ENCODE measurements at places on chromosomes 1 and 21.

GRCh38 chr1:230681599-230681998 lies 32.3 kb downstream of the AGT start:
- peak; percentile 91 for DNase-seq

DNA sequence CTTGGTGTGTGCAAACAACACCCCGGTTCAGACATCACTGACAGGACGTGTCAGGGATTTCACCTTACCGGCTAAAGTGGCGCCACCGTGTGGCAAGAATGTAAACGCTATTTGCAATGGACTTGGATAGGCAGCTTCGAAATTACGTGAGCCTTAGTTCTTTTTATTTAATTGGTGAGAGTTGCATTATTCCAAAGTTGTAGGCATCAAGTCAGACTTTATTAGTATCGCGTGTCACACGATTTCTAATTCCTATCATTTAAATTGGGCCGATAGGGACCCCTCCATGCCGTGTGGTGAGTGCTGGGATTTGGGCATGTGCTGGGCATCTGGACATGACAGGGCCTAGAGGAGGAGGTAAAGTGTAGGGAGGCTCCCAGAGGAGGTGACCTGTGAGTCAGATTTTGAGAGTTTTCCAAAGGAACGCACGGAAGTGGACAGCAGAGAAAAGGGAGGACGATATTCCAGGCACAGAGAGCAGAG lies 14.5 kb upstream of the CPT2 start:
- peak; percentile 88 for DNase-seq

DNA sequence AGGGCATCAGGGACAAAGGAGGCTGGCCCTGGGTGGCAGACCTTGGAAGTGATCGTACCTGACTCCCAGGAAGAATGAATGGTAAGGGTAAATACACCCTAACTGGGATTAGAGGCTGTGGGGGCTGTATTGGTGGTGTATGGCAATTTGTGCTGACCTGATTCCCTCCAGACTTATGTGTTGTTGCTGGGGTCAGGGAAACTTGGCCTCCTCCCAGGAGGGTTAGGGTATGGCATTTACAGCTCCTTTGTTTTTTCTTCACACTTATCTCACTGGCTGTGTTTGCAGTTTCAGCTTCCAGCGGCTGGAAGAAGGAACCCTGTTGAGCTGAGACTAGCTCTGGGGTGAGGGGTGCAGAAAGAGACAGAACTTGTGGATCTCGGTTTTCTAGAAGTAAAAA lies 8.2 kb downstream of the VANGL1 start:
- DNase-seq: no peak

GRCh38 chr1:221743416-221744208 lies 1.7 kb upstream of the DUSP10 start:
- peak; percentile 51 for DNase-seq

GRCh38 chr1:232037774-232038388 lies 411.3 kb downstream of the DISC1 start:
- DNase-seq: no peak

- DNase-seq: no peak
Measured at GRCh38 chr1:240173836-240174235, 82.2 kb downstream of the FMN2 start.

DNA sequence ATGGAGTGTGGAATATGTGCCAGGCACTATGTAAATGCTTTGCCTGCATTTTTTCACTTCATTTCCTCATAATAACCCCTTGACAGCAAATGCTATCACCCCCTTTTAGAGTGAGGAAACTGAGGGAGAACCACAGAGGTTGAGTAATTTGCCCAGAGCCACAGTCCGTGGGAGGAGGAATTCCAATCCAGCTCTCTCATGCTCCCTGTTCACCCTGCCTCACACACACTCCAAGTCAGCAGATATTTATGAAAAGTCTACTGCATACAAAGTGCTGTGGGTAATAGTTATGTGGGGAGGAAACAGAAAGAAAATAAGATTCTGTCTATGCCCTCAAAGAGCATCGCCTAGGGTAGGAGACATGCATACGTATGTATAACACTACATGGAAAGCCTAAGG lies 30.9 kb upstream of the RBM15 start:
- DNase-seq: peak; percentile 73

DNA sequence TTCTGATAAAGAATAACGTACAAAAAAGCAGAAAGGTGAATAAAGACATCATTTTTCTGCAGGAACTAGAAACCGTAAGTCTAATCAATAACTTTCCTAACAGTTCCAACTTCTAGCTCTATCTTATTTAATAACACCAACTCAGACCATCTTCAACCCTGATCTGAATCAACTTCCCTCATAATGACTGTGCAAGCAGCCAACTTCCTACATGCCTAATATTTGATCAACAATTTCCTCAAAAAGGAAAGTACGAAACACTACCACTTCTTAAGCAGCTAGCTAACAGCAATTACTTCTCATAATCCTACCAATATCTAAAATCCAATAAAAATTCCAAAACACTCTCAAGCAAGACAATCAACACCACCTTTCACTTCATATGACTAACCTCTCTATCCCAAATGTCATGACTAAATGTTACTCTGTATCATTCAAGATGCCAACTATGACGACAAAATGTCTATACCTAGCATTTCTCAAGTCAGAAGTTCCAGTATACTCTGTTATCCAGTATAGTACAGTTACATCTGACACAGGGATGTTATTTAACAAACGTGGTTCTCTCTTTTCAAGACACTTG lies 1.7 kb downstream of the COP1 start:
- DNase-seq: peak; percentile 50

DNA sequence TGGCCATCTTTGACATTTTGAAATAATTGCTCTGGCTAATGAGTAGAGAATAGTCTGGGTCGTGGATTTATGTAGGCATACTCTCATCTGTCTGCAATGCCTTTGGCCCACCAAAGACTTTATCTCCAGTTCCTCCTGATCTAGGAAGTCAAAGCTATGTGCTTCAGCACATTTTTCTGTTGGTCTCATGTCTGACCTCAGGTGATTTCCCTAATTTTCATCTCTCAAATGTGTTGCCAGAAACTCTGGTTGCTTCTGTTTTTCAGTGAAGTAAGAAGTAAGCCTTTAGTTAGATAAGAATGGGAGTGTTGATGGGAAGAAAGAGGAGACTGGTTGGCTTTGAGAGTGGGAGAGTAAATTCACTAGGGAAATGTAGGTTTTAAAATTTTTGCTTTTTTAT lies 66.4 kb downstream of the GPR88 start:
- DNase-seq: no peak

DNA sequence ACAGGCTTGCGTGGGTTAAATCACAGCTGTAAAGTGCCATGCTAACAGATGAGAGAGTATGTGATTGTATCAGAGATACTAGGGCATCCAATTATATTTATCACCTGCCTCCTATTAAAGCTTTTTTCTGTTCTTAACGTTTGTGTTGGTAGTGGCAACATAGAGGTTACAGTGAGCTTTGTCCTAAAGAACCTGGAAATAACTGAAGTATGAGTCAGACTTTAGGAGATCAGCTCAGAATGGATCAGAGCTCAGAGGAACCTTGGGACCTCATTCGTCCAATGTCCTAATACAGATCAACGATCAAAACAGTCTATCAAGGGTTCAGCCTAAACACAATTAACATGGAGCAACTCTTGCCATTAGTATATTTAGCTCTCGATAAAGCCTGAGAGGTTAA lies 81.0 kb downstream of the RGS7 start:
- DNase-seq: no peak

- peak; percentile 98 for DNase-seq
Measured at GRCh38 chr1:95723346-95723745, 489.3 kb downstream of the RWDD3 start.

- no peak for DNase-seq
Measured at GRCh38 chr1:24308365-24309015, 10.7 kb upstream of the GRHL3 start.

GRCh38 chr1:245965398-245965797 lies 541.7 kb downstream of the SMYD3 start:
- no peak for DNase-seq

GRCh38 chr1:14565090-14565489 lies 33.4 kb upstream of the KAZN start:
- DNase-seq: peak; percentile 4

GRCh38 chr1:41673378-41673777 lies 188.9 kb upstream of the EDN2 start:
- DNase-seq: no peak

GRCh38 chr1:183810756-183811544 lies 6.0 kb downstream of the RGL1 start:
- DNase-seq: no peak

GRCh38 chr1:55213151-55213884 lies 1.8 kb downstream of the USP24 start:
- no peak for DNase-seq

DNA sequence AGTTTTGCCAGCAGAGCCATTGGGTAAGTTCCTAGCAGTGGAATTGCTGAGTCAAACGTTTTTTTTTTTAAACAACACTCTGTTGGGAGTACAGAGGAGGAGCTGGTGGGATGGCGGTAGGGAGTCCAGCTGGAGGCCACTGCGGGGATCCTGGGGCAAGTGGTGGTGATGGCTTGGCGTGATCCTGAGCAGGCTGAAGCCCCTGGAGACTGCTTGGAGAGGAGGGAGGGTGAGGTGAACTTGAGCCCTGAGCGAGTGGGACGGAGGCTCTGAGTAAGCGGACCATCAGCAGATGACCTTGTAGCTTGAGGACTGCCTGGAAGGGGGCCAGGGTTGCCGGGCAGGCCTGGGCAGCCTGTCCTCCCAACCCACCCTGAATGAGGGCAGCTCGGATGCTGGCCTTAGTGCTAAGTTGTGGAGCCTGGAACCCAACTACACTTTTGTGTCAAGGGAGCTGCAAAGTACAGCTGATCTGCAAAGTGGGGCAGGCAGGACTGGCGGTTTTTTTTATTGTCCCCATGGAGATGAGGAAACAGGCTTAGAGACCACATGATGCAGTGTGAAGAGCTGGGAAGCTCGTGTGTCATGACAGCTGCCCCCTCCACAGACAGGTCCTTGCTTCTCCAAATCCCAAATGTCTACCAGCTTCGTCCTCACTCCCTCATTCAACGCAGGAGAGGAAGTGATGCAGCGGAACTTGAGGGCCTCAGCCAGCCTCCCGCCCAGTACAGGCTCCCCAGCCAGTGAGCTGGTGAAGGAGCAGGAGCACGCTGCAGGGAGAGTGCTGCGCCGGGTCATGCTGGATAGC lies 20.2 kb downstream of the MRPL37 start:
- no peak for DNase-seq

DNA sequence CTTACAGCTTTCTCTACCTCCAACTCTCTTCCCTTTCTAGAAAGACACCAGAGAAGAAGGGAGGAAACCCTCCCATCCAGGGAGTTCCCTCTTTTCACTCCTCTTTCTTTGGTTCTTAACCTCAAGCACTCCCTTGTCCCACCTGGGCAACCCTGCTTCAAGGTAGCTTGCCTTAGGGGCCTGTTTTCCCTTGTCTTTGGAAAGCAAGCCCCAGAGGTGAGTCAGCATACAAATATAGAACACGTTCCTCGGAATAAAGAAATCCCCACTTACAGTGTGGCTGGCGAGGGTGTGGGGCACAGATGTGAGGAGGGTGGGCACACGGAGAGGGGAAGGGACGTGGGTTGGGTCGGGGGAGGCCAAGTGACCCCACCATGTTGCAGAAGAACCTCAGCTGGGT lies 26.1 kb upstream of the KCNE2 start:
- DNase-seq: peak; percentile 51

GRCh38 chr1:84073266-84073665 lies 70.8 kb upstream of the PRKACB start:
- DNase-seq: no peak

- DNase-seq: no peak
Measured at GRCh38 chr1:72498371-72498770, 216.0 kb upstream of the NEGR1 start.

- DNase-seq: peak; percentile 48
Measured at GRCh38 chr1:172929006-172929405, 121.7 kb downstream of the TNFSF18 start.

DNA sequence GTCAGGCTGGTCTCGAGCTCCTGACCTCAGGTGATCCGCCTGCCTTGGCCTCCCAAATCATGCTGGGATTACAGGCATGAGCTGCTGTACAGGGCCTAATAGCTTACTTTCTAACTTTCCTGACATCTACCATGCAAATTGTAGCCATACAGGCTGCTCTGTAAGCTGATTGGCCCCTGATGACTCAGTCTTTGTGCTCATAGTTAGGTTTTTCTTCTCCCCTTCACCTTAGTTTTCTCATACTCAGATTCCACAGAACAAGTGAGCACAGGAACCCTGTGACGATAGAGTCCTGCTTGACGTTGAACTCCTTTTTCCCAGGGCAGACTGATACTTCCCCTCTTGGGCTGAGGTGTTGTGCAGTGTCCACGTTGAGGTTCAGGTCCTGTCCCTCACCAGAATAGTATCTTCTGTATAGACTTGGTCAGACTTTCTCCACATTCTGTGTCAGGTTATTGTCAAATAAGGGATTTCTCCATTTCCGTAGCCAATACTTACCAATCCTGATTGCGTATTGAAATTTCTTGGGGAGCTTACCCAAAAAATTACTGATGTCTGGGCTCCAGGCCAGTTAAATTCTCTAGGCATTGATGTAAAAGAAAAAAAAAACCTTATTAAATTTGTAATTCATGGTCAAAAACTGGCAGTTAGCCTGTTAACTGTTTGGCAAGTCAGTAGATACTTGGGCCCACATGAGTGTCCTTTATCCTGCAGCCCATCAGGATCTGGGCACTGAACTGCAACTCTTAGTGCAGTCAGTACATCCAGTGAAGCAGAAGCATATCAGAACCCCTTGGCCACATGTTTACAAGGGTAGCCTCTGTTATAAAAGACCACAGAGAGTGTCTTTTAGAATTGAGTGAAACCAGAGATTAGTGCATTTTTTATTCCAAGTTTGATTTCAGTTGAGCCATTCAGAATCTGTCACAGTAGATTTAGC lies 118.2 kb downstream of the DYRK1A start:
- DNase-seq: peak; percentile 61

- peak; percentile 78 for DNase-seq
Measured at GRCh38 chr1:41802532-41803501, 115.9 kb downstream of the HIVEP3 start.

DNA sequence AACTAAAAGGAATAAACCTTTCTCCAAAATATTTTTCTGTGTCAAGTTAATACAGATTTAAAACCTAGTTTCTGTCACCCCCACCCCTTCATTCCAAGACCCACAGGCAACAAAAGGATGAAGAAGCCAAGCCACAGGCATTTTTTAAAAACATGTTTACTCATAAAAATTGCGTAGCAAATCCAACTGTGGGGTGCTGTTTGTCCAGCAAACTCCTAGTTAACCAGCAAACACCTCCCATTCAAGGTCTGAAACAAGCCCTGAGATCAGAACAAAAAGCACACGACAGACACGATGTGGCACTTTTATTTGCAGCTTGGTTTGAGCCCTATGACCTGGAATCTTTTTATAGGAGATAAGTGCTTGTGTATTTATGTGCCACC lies 149.9 kb upstream of the CAMK1G start:
- peak; percentile 87 for DNase-seq

DNA sequence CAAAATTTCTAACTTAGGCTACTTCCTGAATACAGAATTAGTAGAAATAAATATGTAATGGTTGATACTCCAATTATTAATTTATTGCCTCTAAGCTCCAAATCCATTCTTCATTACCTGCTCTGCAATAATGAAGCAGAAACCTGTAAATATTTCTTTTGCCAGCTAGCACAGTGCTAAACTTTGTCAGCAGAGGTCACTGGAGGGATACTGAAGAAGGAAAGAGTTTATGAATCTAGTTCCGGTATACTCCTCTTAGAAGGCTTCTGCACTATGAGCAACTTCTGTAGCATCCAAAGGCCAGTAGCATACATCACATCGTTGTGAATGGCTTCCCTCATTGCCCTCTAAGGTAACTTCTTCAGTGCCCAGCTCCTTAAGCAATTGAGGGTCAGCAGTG lies 81.0 kb upstream of the LHX8 start:
- DNase-seq: peak; percentile 48

- peak; percentile 88 for DNase-seq
Measured at GRCh38 chr1:157969697-157970485, 23.6 kb upstream of the KIRREL1 start.

Measured in epithelial cell of esophagus (primary cell).